ENCODE measurements at places on chromosomes 6 and 20.
A peak's percentile ranks its signal among the peaks of the same experiment; 100 is the strongest.

DNA sequence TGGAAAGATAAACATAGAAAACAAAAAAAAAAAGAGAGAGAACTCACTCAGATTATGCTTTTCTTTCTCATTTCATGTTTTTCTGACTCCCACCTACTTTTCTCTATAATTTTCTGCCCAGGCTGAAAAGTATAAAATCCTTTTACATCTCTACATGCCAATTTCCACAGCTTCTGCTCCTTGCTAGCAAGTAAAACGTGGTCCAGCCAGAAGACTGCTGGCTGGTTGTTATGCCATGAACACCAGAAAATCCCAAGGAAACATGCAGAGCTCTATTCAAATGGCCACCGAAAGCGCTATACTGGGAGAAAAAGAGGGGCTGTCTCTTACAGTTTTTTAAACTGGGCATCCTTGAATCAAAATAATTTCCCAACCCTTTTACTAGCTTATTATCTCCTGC, 512.8 kb upstream of the ID4 start:
- H3K4me3 ChIP-seq, result no peak overlapping the region
- no peaks in the 10 kb centered on the region for H3K27me3 ChIP-seq
- no peaks in the 10 kb centered on the region for H3K4me1 ChIP-seq
- no peak for DNase-seq

DNA sequence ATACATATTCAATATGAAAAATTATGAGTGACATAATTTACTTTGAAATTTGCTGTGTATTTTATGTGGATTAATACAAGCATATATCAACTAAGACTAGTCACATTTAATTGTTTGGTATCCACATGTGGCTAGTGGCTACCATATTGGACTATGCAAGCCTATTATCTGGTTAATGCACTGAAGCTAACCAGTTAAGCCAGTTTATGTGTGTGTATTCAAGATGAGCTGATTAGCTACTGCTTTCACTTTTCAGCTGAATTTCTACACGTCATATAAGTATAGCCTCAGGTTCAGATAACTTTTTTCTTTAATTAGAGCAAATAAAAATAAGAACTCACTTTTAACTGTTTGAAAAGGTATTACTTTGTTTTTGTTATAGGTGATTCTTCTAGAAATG, 903.7 kb downstream of the TFAP2A start:
- no peak overlapping the region for H3K4me3 ChIP-seq
- no peak for DNase-seq
- H3K36me3 ChIP-seq, result no peaks in the 10 kb centered on the region
- no peak overlapping the region for H3K27ac ChIP-seq

DNA sequence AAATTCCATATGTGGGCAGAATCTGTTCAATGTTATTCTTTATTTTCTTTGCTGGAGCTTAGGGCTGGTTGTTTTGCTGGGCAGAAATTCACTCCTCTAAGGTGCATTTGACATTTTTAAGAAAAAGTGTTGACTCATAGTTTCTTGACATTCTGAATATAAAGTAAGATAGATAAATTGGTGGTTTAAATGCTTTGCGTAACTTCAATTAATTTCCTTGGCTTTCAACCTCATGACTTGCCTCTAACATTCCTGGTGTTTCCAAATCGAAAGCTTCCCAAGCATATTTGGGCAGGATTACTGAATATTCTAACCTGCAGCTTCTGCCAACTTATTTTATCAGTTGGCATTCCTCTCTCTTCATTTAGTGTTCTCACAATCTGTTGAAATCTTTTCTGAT, 718.7 kb upstream of the ADGRB3 start:
- no peaks in the 10 kb centered on the region for H3K4me1 ChIP-seq
- no peak overlapping the region for H3K4me3 ChIP-seq
- no peaks in the 10 kb centered on the region for H3K36me3 ChIP-seq
- H3K27ac ChIP-seq, result no peak overlapping the region

GRCh38 chr6:11397622-11398450, 139.7 kb upstream of the TMEM170B start:
- no peaks in the 10 kb centered on the region for H3K36me3 ChIP-seq
- no peaks in the 10 kb centered on the region for H3K4me1 ChIP-seq
- no peaks in the 10 kb centered on the region for H3K27me3 ChIP-seq

GRCh38 chr6:5276581-5276980, 15.3 kb downstream of the FARS2 start:
- no peaks in the 10 kb centered on the region for H3K27me3 ChIP-seq
- DNase-seq, result no peak
- H3K27ac ChIP-seq, result no peak overlapping the region
- H3K36me3 ChIP-seq, result no peaks in the 10 kb centered on the region
- peaks cover 5% of the 10 kb centered on the region for H3K4me1 ChIP-seq

GRCh38 chr6:158708239-158708638, 58.4 kb downstream of the SYTL3 start:
- H3K36me3 ChIP-seq, result no peaks in the 10 kb centered on the region
- H3K27me3 ChIP-seq, result no peaks in the 10 kb centered on the region
- DNase-seq, result no peak
- H3K4me3 ChIP-seq, result no peak overlapping the region

DNA sequence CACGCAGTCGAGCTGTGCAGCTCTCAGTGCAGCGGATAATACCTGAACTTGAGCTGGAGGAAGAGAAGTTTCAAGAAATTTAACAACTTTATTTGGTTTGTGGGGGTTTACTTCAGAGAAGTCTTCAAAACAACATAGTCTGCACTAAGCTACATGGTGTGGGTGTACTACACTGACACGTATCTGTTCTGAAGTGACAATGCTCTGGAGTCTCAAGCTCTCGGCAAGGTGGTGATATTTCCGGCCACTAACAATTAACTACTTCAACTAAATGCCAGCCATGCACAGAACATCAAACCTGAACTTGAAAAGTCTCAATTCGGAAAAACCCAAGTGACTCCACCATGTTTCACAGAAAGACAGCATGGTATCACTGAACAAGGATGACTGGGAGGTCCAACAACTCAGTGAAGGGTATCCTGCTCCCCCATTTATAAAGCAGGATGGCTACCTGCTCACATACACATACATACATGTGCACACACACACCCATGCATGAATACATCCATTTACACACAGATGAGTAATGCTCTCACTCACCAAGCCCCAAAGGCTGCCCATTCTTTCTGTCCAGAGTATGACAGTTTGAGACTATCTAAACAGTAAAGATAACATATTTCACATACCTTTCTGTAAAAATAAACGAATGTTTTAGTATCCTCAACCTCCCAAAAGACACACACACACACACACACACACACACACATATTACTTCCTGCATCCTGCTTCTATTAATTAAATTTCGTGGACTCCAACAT, 15.4 kb upstream of the ANKRD60 start:
- DNase-seq, result no peak
- no peak overlapping the region for H3K27ac ChIP-seq
- no peaks in the 10 kb centered on the region for H3K4me1 ChIP-seq
- H3K27me3 ChIP-seq, result no peaks in the 10 kb centered on the region

- H3K27ac ChIP-seq, result peak overlapping the region; percentile 60
- no peak for DNase-seq
- H3K4me1 ChIP-seq, result no peaks in the 10 kb centered on the region
- no peaks in the 10 kb centered on the region for H3K36me3 ChIP-seq
- H3K27me3 ChIP-seq, result no peaks in the 10 kb centered on the region
Observed at GRCh38 chr20:48945840-48946514, 24.5 kb downstream of the ARFGEF2 start.

Measured in esophagus squamous epithelium (tissue), 5 donors.